ENCODE measurements at places on chromosomes 11 and 22. TPM values are rescaled to one million over a fixed set of nuclear protein-coding genes. Genes with fewer than 3 reads are reported as not detected.

Gene OR51A4
- total RNA-seq = not detected

Gene SCT
- total RNA-seq = not detected

Gene PIH1D2
- 4.3 TPM for total RNA-seq

Gene OR52E8
- not detected for total RNA-seq

Gene ARHGAP42
- total RNA-seq = 25.1 TPM

Gene GAL
- not detected for total RNA-seq

Gene CTSF
- total RNA-seq = 87.4 TPM

Gene RAD9A
- total RNA-seq = 45.0 TPM

Gene PAX6
- total RNA-seq = 0.03 TPM

Gene PVALB
- total RNA-seq = not detected

Gene NTM
- 11.2 TPM for total RNA-seq

Gene SULT4A1
- 0.43 TPM for total RNA-seq

Gene IGF2
- total RNA-seq = 32.5 TPM

Gene UBQLNL
- 0.69 TPM for total RNA-seq

Gene ROBO3
- total RNA-seq = 12.9 TPM

Gene KCNK7
- total RNA-seq = 1.1 TPM

Gene SAA4
- total RNA-seq = 0.40 TPM

Gene SLC22A6
- total RNA-seq = not detected

Gene PGGHG
- total RNA-seq = 42.8 TPM

Gene TST
- 281 TPM for total RNA-seq

Gene OR52A1
- not detected for total RNA-seq

Gene RIN1
- total RNA-seq = 16.0 TPM

Gene INS
- 1.2 TPM for total RNA-seq

Gene TSKU
- 35.8 TPM for total RNA-seq

All from mucosa of gallbladder (tissue), 1 donor.